Fibroblast of the conjunctiva (primary cell): ENCODE measurements at places on chromosomes 3 and 15.

- no peak for DNase-seq
These were observed 38.6 kb downstream of the ZXDC start for GRCh38 chr3:126436826-126437717.

- DNase-seq = no peak
These were observed 2.1 kb upstream of the NMB start for GRCh38 chr15:84659904-84660781.

- DNase-seq = no peak
These were observed 215.6 kb downstream of the RPLP1 start for GRCh38 chr15:69668039-69668705.

DNA sequence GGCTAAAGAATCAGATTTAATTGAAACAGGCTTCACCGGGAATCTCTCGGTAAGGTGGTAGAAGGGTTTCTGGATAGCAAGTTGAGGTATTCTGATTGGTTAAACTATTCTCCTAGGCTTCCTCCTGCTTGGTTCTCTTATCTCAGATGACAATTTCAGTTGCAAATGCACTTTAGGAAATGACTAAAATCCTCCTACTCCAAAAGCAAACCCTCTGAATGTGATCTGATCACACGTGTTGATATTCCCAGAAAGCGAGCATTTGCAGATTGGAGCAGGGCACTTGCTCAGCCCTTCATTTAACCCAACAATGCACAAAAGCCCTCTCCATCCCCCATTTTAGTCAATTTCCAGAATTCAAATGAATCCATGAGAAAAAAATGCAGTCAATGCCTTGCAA is 55.6 kb upstream of the ICE2 start:
- DNase-seq = no peak

DNA sequence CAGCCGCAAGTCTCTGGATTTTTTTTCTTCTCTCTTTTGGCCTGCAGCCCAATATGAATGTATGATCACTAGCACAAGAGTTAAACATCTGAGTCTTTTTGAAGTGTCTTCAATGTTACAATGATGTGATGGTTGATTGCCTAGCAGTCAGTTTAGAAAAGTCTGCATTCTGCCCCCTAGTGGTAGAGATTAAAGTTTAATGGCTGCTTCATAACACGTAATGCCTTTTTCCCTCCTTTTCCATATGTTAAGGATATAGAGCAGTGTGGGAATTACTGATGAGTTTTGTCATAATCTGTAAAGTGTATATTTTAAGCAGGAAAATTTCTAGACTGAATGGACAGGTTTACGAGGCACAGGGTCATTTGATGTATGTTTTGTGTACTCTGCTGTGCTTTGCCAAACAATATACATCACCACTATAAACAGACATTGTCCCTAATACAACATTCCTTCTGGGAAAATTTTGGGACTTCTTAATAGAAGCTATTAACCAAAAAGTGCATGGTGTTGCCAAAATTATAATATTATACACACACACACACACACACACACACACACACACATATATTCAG is 1038.5 kb upstream of the NR2F2 start:
- DNase-seq = no peak

GRCh38 chr15:29676961-29677402 is 145.3 kb downstream of the TJP1 start:
- no peak for DNase-seq

DNA sequence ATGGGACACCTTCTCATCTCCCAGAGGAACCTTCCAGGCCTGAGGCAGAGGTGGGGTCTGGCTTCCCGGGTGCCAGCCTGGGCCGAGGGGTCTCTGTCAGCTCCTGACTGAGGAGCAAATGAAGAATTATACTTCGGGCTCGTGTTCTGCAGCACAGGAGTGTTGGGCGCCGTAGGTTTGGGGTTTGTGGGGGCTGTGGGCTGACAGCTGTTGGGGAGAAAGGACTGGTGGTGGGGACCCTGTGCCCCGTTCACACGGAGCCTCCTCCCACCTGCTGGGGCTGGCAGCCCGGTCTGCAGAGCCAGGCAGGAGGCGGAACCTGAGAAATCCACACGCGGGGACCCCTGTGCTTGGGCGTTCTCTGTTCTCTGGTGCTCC is 59.7 kb downstream of the ADAMTS7 start:
- DNase-seq = no peak

- DNase-seq = no peak
These were observed 401.3 kb upstream of the CFAP20DC start for GRCh38 chr3:59450946-59451763.

- DNase-seq = no peak
These were observed 63.1 kb downstream of the TBL1XR1 start for GRCh38 chr3:177133860-177134815.

GRCh38 chr3:44992555-44993470 is 16.8 kb downstream of the EXOSC7 start:
- DNase-seq = no peak

- DNase-seq = no peak
These were observed 12.0 kb downstream of the GREM1 start for GRCh38 chr15:32729700-32730395.

DNA sequence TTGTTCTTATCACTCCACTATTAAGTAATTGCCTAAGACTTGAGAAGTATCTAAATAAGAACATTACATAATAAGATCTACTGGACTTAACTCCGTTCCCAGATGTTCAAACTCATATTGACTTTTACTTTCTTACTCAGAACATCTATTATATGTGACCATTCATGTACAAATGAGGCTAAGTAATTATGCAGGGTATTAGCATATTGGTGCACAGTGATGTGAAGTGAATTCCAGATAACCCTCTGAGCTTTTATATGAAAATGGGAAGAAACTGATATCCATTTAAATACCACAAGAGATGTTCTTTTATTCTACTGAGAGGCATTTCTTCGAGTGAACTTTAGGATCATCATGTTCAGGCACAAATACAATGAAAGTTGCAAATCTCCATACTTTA is 135.7 kb downstream of the ZPLD1 start:
- DNase-seq = no peak

- no peak for DNase-seq
These were observed at the start of gene RLBP1 for GRCh38 chr15:89221543-89221942. Gene RLBP1 (minus strand): TSS chr15:89221579. CDS start chr15:89218975, 2,604 bp downstream.

DNA sequence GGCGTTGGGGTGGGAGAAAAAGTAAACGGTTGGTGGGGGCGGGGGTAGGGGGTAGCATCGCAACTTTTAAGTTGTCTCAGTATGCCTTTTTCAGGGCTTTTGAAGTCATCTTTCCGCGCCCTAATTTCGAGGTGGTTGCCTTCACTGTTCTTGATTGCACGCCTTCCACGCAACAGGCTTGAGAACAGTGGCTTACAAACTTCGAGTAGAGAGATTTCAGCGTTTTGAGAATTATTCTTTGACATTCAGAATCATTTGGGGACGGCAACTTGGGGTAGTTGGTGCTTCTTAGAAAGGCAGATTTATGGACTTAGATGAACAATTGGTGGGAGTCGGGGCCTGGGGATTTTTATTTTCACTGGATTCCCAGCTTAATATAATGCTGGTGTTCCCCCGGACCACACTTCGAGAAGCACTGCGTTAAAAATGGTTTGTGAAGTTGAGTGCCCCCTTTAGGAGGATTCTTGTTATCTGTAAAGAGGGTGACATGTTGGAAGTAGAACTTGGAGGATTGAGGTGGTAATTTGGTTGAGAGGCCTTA is 880 bp downstream of the PPP4R2 start:
- DNase-seq = peak; percentile 47

DNA sequence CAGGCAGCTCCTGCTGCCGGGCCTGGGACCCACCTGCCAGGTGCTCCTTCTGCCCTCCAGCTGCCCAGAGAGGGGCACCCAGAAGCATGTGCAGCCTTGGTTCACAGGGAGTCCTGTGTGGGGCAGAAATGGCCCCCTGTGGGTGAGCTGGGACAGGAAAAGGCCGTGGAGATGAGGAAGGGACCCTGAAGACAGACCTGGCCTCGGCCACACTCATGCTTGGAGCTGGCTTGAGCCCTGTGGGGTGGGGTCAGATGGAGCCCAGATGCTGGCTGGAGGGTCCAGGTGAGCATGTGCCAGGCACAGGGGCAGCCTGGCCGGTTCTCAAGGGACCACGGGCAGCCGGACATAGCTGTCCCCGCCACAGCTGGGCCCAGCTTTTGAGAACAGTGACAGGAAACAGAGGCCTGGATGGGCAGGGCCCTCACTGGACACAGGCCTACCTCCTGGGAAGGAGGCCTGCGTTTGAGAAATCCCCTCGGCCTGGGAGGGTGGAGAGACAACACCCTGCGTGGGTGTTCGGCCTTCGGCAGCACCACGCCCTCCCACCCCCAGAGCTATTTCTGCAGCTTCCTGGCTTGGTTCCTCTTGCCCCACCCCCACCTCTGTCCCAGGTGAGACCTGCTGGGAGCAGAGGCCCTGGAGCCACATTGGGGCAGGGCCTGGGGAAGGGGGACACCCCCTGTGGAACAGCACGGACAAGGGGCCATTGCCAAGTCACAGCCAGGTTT is 132.6 kb upstream of the MEF2A start:
- DNase-seq = peak; percentile 18

DNA sequence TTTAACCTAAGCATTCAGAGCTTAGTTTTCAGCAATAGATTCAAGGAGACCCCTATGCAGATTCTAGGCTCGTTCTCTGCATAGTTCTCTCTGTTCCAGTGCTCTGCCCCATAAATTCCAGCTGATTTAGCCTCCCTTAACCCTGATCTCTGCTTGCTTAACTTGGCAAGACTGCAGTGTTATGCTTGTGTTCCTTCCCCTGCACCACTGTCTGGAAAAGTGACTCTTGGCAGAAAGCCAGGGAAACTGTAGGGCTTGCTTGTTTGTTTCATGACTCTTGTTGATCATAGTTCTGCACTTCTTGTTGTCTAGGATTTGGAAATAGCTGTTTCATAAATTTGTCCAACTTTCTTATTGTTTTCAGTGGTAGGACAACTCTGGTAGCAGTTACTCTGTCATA is 40.1 kb downstream of the ANAPC13 start:
- DNase-seq = peak; percentile 40

DNA sequence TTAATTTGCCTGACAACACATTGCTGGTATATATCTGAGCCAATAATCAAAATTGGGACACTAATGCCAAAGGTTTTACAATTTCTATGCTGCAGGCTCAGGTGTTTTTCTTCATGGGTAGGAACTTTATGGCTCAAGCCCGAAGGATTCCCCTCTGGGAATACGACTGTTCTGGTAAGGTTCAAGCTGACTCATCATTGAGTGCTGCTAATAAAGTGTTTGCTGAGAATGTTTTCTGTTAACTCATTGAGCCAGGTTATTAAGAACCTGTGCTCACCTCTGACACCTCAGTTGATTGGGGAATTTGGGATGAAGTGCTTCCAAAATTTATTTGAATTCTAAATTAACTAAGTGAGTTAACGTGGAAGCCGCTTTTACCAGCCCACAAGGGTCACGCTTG is 135.8 kb upstream of the CTDSPL start:
- no peak for DNase-seq

DNA sequence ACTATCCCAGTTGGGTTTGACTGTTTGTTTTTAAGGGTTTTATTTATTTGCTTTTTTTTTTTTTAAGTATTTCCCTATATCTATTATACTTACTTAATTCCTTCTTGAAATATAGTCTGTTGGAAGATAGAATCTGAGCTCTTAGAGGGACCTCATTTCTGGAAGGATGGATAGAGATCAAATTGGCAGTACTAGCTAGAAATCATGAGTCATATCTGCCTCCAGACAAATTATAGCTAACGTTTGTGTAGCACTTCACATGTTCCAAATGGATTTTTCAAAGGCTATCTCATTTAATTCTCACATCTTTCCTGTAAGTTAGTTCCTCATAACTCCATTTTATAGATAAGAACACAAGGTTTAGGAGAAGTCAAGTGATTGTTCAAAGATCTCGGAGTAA is 384.7 kb downstream of the ZIC1 start:
- DNase-seq = no peak

GRCh38 chr3:8988791-8989558 is 25.7 kb upstream of the RAD18 start:
- DNase-seq = no peak

GRCh38 chr3:169144731-169145130 is 518.8 kb downstream of the MECOM start:
- no peak for DNase-seq

DNA sequence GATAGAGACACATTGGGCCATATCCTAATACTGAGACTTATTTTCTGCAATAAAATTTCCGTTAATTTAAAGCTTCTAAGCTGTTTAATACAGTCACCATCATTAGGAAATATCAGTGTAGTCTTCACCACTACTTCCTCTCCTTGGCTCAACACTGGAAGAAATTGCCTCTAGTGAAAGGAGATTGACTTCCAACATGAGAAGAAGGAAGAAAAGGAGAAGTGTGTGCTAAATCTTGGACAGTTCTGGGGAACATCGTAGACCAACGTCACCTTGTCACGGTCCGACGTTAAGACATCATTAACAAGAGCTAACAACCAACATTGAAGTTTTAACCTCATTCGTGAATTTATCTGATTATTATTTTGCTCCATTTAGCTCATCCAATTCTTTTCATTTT is 987.0 kb upstream of the CFAP20DC start:
- no peak for DNase-seq

DNA sequence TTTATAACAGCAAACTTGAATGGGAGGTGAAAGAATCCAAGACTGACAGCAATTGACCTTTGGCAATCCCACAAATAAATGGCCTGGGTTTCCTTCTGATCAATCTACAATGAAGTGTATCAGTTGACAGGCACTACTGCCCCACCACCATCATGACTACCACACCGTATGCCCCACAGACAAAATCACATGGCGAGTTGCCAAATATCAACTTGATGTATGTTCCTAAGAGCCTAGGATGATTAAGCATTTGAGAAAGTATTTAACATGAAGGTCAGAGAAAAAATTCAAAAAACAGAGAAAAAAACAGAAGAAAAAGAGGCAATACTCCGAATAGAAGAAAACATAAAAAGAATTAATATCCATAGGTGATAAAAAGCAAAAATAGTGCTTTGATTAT is 215.9 kb upstream of the STAC start:
- no peak for DNase-seq

DNA sequence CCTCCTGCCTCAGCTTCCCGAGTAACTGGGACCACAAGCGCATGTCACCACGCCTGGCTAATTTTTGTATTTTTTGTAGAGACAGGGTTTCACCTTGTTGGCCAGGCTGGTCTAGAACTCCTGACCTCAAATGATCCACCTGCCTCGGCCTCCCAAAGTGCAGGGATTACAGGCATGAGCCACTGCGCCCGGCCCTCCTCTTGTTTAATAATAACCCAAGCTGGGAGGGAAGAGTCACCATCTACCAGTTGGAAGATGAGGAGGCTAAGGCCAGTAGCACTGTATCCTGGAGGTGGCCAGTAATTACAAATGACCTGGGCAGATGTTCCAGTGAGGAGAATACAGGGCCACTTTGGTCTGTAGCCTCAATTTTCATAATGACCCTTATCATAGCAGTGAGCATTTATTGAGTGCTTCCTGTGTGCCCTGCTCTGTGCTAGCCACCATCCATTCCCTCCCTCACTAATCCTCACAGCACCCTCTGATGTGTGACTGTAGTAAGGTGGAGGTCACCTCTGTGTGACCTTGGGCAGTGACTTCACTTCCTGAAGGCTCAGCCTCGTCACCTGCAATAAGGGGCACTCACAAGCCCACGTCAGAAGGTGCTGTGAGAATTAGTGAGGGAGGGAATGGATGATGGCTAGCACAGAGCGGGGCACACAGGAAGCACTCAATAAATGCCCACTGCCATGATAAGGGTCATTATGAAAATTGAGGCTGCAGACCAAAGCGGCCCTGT is 64.2 kb downstream of the ABTB1 start:
- no peak for DNase-seq
